Cardiac muscle cell (in vitro differentiated cells and primary cell): ENCODE measurements at places on chromosomes 1 and 21.

- H3K4me3 ChIP-seq: no peak overlapping the region
- no peak overlapping the region for H3K27ac ChIP-seq
- peaks cover 6% of the 10 kb centered on the region for H3K4me1 ChIP-seq
These were observed 7.5 kb downstream of the TRIM63 start for GRCh38 chr1:26059906-26060305.

DNA sequence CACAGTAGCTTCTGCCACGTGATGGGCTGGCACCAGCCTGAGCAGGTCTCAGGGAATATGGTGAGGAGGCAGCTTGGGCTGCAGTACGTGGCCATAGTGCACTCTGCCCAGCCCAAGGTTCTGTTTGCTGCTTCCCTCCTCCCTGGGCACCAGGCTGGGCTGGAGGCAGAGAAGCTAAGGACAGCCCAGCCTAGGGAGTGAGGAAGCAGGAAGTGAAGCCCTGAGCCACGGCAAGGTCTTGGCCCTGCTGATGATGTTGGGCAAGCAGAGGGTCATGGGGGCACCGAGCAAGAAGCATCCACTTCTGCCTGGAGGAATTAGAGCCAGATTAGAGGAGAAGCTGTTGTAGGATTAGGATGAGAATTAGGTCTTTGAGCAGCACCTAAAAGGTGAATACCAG lies 326.7 kb upstream of the VAMP3 start:
- no peak for DNase-seq
- H3K27ac ChIP-seq: no peak overlapping the region
- no peaks in the 10 kb centered on the region for H3K27me3 ChIP-seq
- no peak overlapping the region for H3K4me3 ChIP-seq

GRCh38 chr1:227886993-227887696 lies 60.6 kb downstream of the WNT9A start:
- no peak overlapping the region for H3K27ac ChIP-seq
- no peaks in the 10 kb centered on the region for H3K36me3 ChIP-seq
- no peak overlapping the region for H3K4me3 ChIP-seq
- no peaks in the 10 kb centered on the region for H3K27me3 ChIP-seq

- no peak overlapping the region for H3K4me3 ChIP-seq
- no peaks in the 10 kb centered on the region for H3K27me3 ChIP-seq
- no peak overlapping the region for H3K27ac ChIP-seq
- H3K36me3 ChIP-seq: no peaks in the 10 kb centered on the region
- no peaks in the 10 kb centered on the region for H3K4me1 ChIP-seq
These were observed 30.6 kb downstream of the OMA1 start for GRCh38 chr1:58515794-58516401.

GRCh38 chr1:33713058-33713877 lies 150.6 kb upstream of the HMGB4 start:
- no peak for DNase-seq
- H3K27ac ChIP-seq: no peak overlapping the region
- H3K4me3 ChIP-seq: no peak overlapping the region
- no peaks in the 10 kb centered on the region for H3K36me3 ChIP-seq

- no peak overlapping the region for H3K27ac ChIP-seq
- H3K4me3 ChIP-seq: no peak overlapping the region
- H3K36me3 ChIP-seq: no peaks in the 10 kb centered on the region
- peaks cover 8% of the 10 kb centered on the region for H3K4me1 ChIP-seq
These were observed 50.7 kb downstream of the WNT9A start for GRCh38 chr1:227896710-227897655.

GRCh38 chr1:46171871-46172270 lies 3.0 kb upstream of the TSPAN1 start:
- H3K27ac ChIP-seq: no peak overlapping the region
- H3K27me3 ChIP-seq: peaks cover 10% of the 10 kb centered on the region
- H3K36me3 ChIP-seq: no peaks in the 10 kb centered on the region
- no peak for DNase-seq
- H3K4me3 ChIP-seq: no peak overlapping the region
- peaks cover 11% of the 10 kb centered on the region for H3K4me1 ChIP-seq

GRCh38 chr1:42739753-42740700 lies at the start of gene CLDN19:
Gene CLDN19 (minus strand): TSS chr1:42740236. CDS start chr1:42740063, 173 bp downstream.
- H3K27me3 ChIP-seq: no peaks in the 10 kb centered on the region
- H3K4me3 ChIP-seq: no peak within 1 kb of the TSS
- no peak within 1 kb of the TSS for H3K27ac ChIP-seq
- H3K4me1 ChIP-seq: peaks cover 14% of the 10 kb centered on the region
- no peak for DNase-seq

DNA sequence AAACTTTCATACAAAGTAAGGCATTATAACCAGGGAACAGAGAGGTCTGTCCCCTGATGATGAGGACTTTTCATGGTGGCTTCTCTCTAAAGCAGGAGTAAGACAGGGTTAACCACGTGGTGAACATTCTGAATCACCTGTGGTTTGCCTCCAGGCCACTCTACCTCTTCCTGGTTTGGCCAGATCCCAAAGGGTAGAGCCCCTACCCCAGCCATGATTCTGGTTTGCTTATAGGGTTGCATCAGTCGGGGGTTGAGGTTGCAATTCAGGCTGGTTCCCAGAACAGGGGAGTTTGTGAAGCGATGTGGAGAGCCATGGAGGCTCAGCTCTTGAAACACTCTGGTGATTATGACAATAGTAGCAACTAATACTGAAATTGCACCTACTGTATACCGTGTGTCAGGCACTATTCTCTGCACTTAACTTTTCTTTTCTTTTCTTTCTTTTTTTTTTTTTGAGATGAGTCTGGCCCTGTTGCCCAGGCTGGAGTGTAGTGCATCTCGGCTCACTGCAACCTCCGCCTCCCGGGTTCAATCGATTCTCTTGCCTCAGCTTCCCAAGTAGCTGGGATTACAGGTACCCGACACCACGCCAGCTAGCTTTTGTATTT lies 8.3 kb downstream of the CNR2 start:
- no peak overlapping the region for H3K4me3 ChIP-seq
- no peaks in the 10 kb centered on the region for H3K4me1 ChIP-seq
- DNase-seq: no peak
- H3K27ac ChIP-seq: no peak overlapping the region

DNA sequence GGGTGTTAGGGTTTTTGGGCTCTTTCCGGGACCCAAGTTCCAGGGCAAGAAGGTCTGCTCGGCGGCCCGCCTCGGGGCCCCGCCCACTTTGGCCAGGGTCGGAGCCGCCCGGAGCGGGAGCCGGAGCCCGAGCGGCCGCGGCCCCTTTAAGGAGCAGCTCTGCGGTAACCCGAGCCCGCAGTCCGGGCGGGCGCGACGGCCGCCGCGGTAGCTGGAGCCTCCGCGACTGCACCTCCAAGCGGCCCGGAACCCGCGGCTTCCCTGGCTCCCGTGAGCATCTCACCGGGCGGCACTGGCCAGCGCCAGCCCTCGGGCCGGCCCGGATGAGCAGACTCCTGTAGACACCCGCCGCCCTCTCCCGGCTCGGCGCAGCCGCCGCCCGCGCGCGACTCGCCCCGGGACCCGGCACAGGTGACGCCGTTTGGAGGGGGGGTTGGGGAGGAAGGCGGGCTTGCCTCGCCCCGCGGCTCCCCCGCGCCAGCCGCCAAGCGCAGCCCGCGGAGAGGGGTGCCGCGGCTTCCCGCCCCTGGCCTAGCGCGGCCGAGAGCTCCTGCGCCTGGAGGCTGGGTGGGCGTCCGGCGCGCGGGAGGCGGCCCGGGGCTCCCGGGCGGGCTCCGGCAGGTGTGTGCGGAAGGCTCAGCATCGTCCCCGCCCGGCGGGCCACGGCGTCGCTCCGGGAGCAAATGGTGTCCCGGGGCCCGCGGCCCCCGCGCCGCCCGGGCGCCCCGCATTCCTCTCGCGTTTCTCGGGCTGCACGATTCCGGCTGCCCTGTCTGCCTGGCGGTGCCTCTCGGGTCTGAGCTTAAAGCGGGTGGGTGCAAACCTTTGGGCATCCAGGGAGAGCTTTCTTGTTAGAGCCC lies at the start of gene TLCD4:
TSS of gene TLCD4 (plus strand) at position 149 of the 860 bp plus-strand sequence. CDS start 26,547 bp downstream, outside the sequence.
- peak within 1 kb of the TSS; percentile 93 for H3K27ac ChIP-seq
- H3K4me1 ChIP-seq: peaks cover 23% of the 10 kb centered on the region
- peak within 1 kb of the TSS; percentile 98 for H3K4me3 ChIP-seq
- DNase-seq: peak; percentile 49
- H3K27me3 ChIP-seq: no peaks in the 10 kb centered on the region

- H3K4me1 ChIP-seq: peaks cover 4% of the 10 kb centered on the region
- H3K27ac ChIP-seq: no peak overlapping the region
- no peak overlapping the region for H3K4me3 ChIP-seq
- DNase-seq: no peak
- H3K27me3 ChIP-seq: no peaks in the 10 kb centered on the region
- H3K36me3 ChIP-seq: no peaks in the 10 kb centered on the region
These were observed 103.6 kb upstream of the PTGFR start for GRCh38 chr1:78387201-78387600.

GRCh38 chr1:212167098-212167497 lies 118.1 kb upstream of the PPP2R5A start:
- H3K36me3 ChIP-seq: no peaks in the 10 kb centered on the region
- peaks cover 9% of the 10 kb centered on the region for H3K4me1 ChIP-seq
- H3K4me3 ChIP-seq: no peak overlapping the region
- H3K27me3 ChIP-seq: no peaks in the 10 kb centered on the region
- H3K27ac ChIP-seq: no peak overlapping the region
- DNase-seq: peak; percentile 66

GRCh38 chr1:174152427-174152826 lies 6.9 kb upstream of the RABGAP1L start:
- no peaks in the 10 kb centered on the region for H3K36me3 ChIP-seq
- H3K4me1 ChIP-seq: peaks cover 1% of the 10 kb centered on the region
- no peak overlapping the region for H3K27ac ChIP-seq
- DNase-seq: no peak

DNA sequence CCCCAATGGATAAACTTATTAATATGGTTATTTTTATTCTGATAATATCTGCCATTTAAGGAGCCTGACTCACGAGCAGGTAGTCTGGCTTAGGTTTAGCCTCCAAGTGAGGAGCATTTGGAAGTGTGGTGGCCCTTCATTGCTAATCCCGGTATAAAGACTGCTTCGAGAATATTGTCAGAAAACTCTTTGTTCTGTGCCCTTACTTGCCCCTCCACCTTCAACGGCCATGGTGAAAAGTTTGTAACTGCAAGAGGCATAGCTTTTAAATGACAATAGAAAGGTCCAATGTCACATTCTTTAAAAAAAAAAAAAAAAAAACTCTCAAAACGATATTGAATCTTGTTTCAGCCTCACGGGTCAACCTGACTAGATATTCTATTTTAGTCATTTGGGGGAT lies 157.4 kb upstream of the PROX1 start:
- peaks cover 6% of the 10 kb centered on the region for H3K4me1 ChIP-seq
- H3K4me3 ChIP-seq: no peak overlapping the region
- no peak for DNase-seq
- no peaks in the 10 kb centered on the region for H3K36me3 ChIP-seq

- no peaks in the 10 kb centered on the region for H3K27me3 ChIP-seq
- peak overlapping the region; percentile 86 for H3K27ac ChIP-seq
- DNase-seq: no peak
These were observed 756 bp upstream of the RBM34 start for GRCh38 chr1:235161685-235162327.

DNA sequence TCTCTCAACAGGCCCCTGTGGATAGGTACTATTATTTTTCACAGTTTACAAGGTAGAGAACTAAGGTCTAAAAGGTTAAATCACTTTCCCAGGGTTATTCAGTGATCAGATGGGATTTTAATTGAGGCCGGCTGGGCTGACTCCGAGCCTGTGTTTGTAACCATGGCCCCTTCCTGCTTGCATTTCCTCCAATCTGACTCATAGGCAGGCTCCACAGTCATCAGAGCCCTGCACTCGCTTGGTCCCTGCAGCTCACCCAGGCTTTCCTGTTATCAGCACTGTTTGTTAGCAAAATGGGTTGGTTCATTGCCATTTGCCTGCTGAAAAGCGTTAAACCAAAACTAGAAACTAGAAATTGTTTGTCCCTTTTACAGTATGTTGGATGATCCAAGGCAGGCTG lies 41.4 kb upstream of the LMX1A start:
- no peak overlapping the region for H3K4me3 ChIP-seq
- no peaks in the 10 kb centered on the region for H3K27me3 ChIP-seq
- no peak for DNase-seq
- H3K4me1 ChIP-seq: peaks cover 7% of the 10 kb centered on the region

DNA sequence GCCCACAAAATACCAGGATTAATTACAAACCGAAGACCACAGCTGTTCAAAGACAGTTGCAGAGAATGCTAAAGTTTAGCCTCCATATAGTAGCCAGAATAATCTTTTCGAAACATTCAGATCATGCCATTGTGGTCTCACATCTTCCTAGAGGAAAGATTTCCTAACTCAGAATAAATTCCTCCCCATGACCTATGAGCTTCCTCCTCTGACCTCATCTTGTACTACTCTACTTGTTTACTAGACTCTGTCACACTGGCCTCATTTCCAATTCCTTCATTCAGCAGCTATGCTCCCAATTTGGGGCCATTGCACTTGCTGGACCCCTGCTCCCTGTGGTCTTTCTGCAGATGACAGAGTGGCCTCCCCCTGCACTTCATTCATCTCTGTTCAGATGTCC lies 71.8 kb upstream of the LRRC53 start:
- H3K4me1 ChIP-seq: no peaks in the 10 kb centered on the region
- H3K4me3 ChIP-seq: no peak overlapping the region
- H3K27me3 ChIP-seq: no peaks in the 10 kb centered on the region
- no peaks in the 10 kb centered on the region for H3K36me3 ChIP-seq
- no peak for DNase-seq
- no peak overlapping the region for H3K27ac ChIP-seq

- H3K36me3 ChIP-seq: no peaks in the 10 kb centered on the region
- H3K4me3 ChIP-seq: no peak overlapping the region
- H3K27me3 ChIP-seq: peaks cover 2% of the 10 kb centered on the region
- peaks cover 2% of the 10 kb centered on the region for H3K4me1 ChIP-seq
These were observed 16.9 kb upstream of the RGS16 start for GRCh38 chr1:182620924-182621585.

- H3K27ac ChIP-seq: peak overlapping the region; percentile 25
- H3K36me3 ChIP-seq: no peaks in the 10 kb centered on the region
- H3K27me3 ChIP-seq: no peaks in the 10 kb centered on the region
- H3K4me3 ChIP-seq: no peak overlapping the region
- DNase-seq: no peak
- H3K4me1 ChIP-seq: peaks cover 8% of the 10 kb centered on the region
These were observed 317.5 kb downstream of the HHAT start for GRCh38 chr1:210646258-210646616.

- DNase-seq: no peak
- no peaks in the 10 kb centered on the region for H3K4me1 ChIP-seq
- no peak overlapping the region for H3K4me3 ChIP-seq
- H3K27me3 ChIP-seq: no peaks in the 10 kb centered on the region
These were observed 46.8 kb upstream of the SSBP3 start for GRCh38 chr1:54453022-54453421.

DNA sequence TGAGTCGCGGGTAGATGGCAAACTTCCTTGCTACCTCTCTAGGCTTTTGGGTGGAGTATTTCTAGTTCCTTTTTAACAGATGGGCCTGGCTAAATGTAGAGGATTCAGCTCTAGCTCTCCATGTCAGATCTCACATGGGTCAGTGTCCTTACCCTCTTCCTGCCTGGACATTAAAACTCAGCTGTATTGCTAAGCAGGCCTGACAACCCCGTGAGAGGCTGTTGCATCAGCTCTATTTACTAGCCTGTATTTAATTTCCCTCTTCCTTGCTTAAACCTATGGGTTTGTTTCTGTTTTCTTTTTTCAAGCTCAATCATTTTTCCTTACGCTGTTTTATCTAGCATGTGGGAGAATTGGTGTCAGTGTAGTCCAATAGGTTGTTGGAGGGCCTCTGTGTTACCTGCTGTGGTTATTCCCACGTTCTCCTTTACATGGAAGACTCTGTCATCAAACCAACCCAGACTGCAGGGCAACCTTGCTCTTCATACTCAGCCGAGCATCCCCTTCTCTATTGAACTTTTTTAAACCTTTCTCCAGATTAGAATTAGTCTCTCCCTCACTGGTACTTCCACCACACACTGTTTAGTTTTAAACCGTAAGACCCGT lies 79.5 kb upstream of the BACH1 start:
- H3K36me3 ChIP-seq: no peaks in the 10 kb centered on the region
- H3K4me1 ChIP-seq: no peaks in the 10 kb centered on the region

GRCh38 chr1:71621785-71622184 lies 541.0 kb upstream of the ZRANB2 start:
- H3K27me3 ChIP-seq: no peaks in the 10 kb centered on the region
- DNase-seq: no peak
- no peaks in the 10 kb centered on the region for H3K4me1 ChIP-seq
